Brain pericyte (primary cell): ENCODE measurements at places on chromosomes 12 and 14.

GRCh38 chr14:73209953-73210352 is 27.4 kb upstream of the PAPLN start:
- DNase-seq, result no peak

- no peak for DNase-seq
Measured at GRCh38 chr12:2639020-2639298, 155.8 kb upstream of the FKBP4 start.

- no peak for DNase-seq
Measured at GRCh38 chr12:41344776-41345470, 156.8 kb downstream of the PDZRN4 start.

DNA sequence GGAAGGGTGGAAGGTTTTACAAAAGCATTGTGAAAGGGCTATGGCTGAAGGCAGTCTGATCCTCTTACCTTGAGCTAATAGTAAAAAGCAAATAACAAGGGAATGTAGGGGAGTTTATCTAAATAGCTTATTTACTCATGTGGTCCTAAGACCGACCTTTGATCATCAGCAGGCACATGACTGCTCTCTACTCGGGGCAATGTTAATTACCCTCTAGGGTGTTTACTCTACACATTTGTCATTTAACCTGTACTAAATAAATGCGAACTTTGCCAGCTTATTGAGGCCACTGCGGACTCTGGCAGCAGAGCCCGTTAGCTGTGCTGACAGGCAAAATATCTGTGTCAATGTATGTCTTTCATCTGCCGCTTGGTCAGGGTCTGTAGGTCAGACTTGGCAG is 768.3 kb upstream of the ATXN7L3B start:
- DNase-seq, result no peak

DNA sequence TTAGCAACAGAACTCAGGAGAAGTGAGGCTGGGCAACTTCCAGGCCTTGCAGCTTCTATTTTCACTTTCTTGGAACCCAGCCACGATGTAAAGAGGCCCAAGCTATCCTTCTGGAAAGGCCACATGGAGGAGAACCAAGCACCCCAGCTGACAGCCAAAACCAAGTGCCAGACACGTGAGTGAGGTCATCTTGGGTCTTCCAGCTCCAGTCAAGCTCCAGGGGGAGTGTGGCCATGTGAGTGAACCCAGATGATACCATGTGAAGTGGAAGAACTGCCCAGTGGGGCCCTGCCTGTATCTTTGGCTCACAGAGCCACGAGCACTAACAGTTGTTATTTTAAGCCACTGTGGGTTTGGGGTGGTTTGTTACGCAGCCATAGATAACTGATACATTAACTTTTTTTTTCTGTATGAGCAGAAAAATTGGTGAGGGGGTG is 126.8 kb upstream of the MAP1LC3B2 start:
- no peak for DNase-seq

GRCh38 chr12:114919479-114919878 is 235.5 kb upstream of the TBX3 start:
- no peak for DNase-seq

DNA sequence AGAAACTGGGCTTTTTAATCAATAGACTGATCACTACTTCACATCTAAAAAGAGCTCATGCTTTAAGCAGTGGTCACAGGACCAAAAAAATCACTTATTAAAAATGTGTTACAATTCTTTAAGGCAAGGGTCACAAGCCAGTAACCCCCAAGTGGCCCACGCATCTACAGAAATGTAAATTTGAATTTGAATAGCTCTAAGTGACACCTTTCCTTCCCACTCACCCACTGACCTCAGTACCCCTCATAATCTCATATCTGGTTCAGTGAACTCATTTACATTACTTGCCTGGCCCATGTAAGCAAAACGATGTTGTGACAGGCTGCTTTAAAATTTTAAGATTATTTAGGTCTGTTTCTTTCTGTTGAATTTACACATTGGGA is 27.4 kb downstream of the NELL2 start:
- no peak for DNase-seq

DNA sequence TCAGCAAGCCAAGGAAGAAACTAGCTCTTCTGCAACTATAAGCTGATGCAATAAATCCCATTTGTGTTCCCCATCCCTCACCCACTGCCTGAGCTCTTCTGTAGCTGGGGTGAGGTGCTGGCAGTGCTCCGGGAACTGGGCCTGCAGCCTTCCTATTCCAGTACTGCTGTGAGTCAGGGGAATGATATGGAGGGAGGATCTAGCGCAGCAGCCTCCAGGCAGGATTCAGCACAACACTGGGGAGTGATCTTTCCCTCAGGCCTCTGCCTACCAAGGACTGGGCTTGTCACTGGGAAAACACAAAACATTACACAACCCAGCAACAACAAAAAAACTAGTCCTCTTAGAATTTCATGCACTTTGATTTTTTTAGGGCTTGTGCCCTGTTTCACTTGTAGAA is 58.7 kb downstream of the ST8SIA1 start:
- peak; percentile 84 for DNase-seq

- DNase-seq, result no peak
Measured at GRCh38 chr12:26854031-26854390, 21.0 kb upstream of the ITPR2 start.

DNA sequence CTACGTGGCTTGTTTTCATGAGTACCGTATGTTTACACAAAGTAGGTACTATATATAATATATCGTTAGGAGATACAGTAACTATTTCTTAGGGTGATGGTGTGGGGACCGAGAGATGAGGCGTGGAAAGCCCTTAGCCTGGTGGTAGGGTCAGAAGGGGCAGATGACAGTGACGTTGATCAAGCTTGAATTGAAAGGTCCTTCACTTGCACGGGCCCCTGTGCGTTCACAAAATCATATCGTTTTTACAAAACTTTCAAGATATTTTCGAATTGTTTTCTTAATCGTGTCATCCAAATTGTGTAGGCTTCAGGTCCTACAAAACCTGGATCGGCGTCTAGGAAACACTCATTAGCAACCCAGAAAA is 881 bp upstream of the SOS2 start:
- no peak for DNase-seq

DNA sequence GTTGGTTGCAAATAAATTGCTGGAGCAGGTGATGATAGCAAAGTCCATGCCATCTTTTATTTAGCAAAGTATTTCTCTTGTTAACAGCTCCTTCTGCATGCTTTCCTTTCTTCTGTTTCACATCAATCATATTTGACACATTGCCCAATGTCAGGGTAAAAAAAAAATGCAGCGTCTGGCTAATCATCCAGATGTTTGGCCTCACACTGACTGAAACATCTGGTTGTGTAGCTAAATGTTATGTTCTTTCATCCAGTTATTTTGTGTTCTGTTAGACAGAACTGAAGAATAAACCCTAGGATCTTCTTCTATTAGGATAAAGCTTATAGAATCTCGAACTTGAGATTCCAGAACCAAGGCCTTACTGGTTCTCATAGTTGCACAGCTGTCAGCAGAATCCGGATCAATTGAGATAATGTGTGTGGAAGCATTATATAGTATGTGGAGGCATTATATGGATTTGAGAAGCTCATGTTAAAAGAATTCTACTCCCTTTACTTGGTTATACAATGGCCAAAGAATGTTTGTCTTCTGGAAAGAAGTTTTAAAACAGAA is 859.2 kb downstream of the DIO2 start:
- DNase-seq, result no peak

GRCh38 chr12:115338566-115339294 is 654.8 kb upstream of the TBX3 start:
- DNase-seq, result no peak

GRCh38 chr12:46320731-46321130 is 51.8 kb downstream of the SLC38A2 start:
- DNase-seq, result no peak

- DNase-seq, result no peak
Measured at GRCh38 chr14:23883684-23884540, 69.7 kb upstream of the DHRS4 start.

GRCh38 chr14:88232771-88233170 is 90.3 kb downstream of the KCNK10 start:
- no peak for DNase-seq

DNA sequence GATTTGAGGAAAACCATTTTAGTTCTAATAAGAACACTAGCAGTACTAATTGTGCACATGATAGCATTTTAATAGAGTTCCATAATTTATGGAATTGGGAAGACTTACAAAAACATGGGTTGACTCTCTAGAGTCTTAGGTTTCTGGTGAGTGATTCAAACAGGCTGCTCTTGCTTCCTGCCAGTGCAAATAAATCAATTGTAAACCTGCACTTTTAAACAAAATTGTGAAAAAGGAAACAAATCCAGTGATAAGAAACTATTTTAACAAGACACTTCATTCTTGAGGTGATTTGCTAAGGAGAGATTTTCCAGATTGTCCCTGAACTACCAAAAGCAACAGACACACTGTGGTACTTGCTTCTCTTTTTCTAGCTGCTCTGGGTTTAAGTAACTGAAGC is 112.2 kb downstream of the CACNA1C start:
- no peak for DNase-seq

- no peak for DNase-seq
Measured at GRCh38 chr12:43425361-43425760, 126.6 kb downstream of the ADAMTS20 start.

GRCh38 chr12:113757221-113758002 is 208.7 kb downstream of the RBM19 start:
- DNase-seq, result no peak

DNA sequence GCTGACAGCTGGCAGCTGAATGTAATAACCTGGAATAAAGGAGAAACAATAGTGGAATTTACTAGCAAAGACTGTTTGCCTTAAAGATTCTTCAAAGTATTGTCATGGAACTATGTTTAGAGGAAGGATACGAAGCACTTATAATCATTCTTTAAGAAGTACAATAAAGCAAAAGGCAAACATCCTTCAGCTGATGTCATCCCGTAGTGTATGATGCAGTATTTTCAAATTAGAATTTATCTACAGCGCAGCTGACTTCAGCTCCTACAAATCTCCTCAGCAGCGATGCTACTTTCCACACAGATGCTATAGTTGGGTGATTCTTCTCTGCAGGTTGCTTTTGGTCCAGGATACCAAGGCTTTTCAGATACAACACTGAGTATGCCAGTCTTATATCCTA is 31.5 kb downstream of the CLEC1A start:
- no peak for DNase-seq

GRCh38 chr12:55704824-55705718 is 2.6 kb downstream of the ITGA7 start:
- DNase-seq, result no peak

GRCh38 chr14:51879170-51879569 is 18.8 kb downstream of the GNG2 start:
- DNase-seq, result no peak

- DNase-seq, result no peak
Measured at GRCh38 chr12:54033106-54033979, 493 bp downstream of the HOXC5 start.

DNA sequence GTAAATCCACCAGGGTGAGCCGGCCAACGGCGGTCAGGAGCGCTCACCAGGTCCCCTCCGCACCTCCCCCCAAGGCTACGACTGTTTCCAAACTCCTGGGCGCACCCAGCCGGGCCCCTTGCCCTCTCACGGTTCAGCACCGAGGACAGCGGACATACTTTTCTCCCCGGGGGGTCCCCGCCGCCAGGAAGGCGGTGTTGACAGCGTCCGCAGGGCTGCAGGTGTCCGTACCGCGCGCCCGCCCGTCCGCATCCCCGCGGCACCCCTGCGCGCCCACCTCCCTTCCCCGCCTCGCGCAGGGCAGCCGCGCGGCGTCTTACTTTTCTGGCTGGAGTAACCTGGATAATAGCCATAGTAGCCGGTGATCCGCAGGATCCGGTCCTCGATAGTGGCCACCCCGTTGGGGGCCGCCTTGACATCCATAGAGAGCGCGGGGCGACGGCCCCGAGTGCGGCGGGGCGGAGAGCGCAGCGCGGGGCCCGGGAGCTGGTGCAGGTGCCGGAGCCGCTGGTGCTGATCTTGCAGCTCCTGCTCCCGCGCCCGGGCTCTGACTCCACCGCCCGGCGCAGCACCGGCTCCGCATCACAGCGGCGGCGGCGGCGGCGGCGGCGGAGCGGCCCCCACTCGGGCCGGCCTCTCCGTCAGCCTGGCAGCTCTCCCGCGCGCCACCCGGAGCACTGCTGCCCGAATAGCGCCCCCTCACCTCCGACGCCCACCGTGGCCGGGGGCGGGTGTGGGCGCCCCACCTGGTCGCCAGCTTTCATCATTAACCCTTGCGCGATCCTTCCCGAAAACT is at the start of gene SLC35F4:
SLC35F4 (minus strand) TSS at position 690 of the 796 bp plus-strand sequence.
- DNase-seq, result no peak

- DNase-seq, result no peak
Measured at GRCh38 chr14:105290621-105291346, 10.0 kb downstream of the BRF1 start.

- no peak for DNase-seq
Measured at GRCh38 chr12:65965358-65965757, 141.1 kb downstream of the HMGA2 start.
